ENCODE measurements at places on chromosomes 1 and 21.

GRCh38 chr1:82731216-82731615 lies 930.5 kb downstream of the ADGRL2 start:
- DNase-seq, result no peak

GRCh38 chr21:45599146-45599581 lies 44.4 kb upstream of the PCBP3 start:
- DNase-seq, result no peak

- DNase-seq, result no peak
These were observed 80.9 kb downstream of the SLC66A1 start for GRCh38 chr1:19393046-19393445.

GRCh38 chr1:63537940-63538339 lies 14.6 kb downstream of the EFCAB7 start:
- DNase-seq, result peak; percentile 40

DNA sequence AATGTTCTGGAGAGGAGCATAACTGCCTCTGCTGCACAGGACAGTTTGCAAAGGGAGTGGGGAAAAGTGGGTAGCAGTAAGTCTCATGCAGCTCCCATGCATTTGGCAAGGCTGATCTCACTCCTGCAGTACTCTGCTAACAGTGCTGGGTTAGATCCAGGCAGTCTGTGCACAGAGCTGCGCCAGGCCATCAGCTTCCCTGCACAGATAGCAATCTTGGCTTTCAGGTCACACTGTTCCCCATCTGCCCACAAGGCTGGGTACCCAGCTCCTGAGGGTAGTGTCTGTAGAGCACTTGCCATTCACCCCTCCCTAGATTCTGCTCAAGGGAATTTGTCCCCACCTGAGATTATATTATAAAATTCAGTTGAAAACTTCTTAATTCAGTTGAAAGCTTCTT lies 72.1 kb downstream of the SH3BGR start:
- no peak for DNase-seq

GRCh38 chr21:14542638-14543037 lies 3.5 kb downstream of the SAMSN1 start:
- DNase-seq, result no peak

GRCh38 chr1:179808503-179808902 lies 65.4 kb downstream of the FAM163A start:
- no peak for DNase-seq

DNA sequence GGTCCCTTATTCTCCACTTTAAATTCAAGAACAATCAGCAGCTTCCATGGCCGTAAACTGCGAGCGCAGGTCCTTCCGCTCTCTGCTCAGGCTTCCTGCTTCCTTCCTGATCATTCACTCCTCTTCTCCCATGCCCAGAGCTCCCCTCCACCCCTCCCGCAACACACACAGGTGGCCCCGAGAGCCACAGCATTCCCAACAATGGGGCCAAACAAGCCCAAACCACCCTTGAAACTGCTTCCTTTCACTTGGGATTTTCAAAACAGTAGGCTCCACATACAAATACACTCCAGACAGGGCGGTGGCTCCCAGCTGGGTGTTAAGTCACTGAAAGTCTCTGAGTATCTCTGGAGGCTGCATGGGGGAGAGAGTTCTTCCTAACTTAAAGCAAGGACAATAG lies 11.4 kb downstream of the FAM89A start:
- no peak for DNase-seq

GRCh38 chr1:58870298-58870676 lies 86.4 kb upstream of the JUN start:
- DNase-seq, result no peak

GRCh38 chr1:206049919-206050600 lies 2.9 kb upstream of the RHEX start:
- DNase-seq, result no peak

DNA sequence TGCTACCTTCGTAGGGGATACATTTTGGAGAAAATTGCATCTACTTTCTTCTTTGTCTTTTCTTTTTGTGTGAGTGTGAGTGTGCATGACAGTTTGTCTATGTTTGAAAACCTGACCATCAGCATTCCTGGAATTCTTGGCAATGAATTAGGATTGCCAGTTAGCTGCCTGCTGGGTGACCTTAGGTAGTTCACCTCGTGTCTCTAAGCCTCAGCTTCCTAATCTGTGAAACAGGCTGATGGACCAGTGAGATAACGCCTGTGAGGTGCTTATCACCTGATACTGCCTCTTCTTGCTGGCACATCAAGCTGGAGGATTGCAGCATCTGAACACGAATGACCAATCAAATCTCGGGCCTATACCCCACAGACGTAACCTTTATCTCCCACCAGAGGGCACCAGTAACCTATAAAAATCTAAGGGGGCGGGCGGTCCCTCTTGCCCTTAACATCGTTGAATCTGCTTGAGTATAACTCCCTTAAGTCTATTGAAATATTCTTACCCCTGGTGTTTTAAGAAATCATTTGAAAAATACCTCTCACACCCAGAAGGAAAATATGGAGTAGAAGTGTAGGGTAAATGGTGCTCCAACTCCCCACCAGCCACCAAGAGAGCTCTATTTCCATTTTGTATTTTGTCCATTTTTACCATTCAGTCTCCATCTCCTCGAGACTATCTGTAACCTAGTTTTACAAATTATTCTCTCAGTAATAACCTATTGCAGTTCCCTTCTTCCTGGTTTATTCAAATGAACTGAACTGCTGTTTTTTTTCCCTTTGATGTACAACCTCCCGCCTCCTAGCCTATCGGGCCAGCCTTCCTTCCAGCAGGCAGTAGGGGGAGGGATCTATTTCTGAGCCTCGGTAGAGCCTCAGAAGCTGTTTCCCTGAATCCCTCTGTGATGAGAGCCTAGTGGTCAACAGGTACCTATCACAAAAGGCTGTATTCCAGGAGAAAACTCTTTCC lies 49.7 kb downstream of the MDM4 start:
- DNase-seq, result peak; percentile 53

DNA sequence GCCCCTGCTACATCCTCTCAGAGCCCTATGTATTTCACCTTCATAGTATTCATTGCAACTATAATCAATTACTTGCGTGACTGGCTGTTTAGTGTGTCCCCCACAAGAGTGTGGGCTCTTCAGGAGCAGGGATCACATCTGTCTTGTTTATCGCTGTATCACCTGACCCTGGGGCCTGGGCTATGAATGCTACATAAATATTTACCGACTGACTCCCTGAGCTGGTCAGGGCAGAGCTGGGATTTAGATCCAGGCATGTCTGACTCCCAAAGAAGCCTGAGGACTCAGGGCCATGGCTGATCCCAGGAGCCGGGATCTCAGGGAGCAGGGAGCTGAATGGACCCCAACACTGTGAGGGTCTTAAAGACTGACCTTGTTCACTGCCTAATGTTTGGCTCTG lies 49.7 kb downstream of the AHDC1 start:
- no peak for DNase-seq

DNA sequence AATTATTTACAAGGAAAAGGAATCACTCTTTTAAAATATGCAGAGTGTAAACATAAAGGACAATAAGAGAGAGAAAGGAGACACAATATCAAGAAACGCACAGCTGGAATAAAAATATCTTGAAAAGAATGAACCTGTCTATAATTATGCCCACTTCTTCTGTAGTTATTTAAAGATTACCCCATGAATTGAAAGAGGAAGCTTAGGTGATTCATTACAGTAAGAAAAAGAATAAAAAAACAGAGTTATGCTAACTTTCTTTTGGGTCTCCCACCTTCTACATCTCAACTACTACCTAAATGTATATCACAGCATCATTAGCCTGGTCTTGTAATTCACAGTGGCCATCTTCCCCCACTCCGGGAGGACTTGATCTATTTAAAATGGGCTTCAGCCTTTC lies 182.1 kb downstream of the MRPL39 start:
- no peak for DNase-seq

DNA sequence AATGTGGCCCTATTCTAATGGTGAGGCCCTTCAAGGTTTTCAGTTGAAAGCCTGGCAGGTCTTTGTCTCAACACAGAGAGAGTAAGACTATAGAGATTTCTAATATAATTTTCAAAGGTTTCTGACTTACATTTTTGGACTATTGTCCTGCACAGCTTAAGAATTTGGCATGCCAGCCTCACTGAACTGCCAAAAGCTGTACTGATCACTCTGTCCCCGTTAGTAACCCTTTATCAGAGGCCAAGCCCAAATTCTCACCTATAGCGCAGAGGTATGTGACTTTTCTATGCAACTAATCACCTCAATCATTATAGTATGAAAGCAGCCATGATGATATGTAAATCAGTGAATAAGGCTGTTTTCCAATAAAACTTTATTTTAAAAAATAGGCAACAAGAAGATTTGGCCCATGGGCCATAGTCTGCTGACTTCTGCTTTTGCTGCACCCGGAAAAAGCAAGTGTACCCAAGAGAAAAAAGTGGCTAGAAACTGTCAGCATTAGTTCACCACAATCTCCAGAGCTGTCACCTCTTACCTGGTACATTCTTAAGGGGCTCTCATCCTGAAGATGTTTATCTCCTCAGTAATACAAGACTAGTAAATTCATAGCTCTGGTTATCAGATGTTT lies 85.4 kb downstream of the PIGK start:
- no peak for DNase-seq

GRCh38 chr21:37367336-37367702 lies 746 bp downstream of the DYRK1A start:
- DNase-seq, result peak; percentile 72

GRCh38 chr1:89285745-89286380 lies 13.2 kb upstream of the GBP5 start:
- no peak for DNase-seq

- DNase-seq, result no peak
These were observed 17.7 kb downstream of the CBR1 start for GRCh38 chr21:36087362-36088138.

- no peak for DNase-seq
These were observed 454.0 kb downstream of the PLPP3 start for GRCh38 chr1:56125316-56125715.

- DNase-seq, result no peak
These were observed 37.2 kb downstream of the GNB1 start for GRCh38 chr1:1853593-1854257.

GRCh38 chr1:218347336-218347722 lies 2.2 kb downstream of the TGFB2 start:
- no peak for DNase-seq

DNA sequence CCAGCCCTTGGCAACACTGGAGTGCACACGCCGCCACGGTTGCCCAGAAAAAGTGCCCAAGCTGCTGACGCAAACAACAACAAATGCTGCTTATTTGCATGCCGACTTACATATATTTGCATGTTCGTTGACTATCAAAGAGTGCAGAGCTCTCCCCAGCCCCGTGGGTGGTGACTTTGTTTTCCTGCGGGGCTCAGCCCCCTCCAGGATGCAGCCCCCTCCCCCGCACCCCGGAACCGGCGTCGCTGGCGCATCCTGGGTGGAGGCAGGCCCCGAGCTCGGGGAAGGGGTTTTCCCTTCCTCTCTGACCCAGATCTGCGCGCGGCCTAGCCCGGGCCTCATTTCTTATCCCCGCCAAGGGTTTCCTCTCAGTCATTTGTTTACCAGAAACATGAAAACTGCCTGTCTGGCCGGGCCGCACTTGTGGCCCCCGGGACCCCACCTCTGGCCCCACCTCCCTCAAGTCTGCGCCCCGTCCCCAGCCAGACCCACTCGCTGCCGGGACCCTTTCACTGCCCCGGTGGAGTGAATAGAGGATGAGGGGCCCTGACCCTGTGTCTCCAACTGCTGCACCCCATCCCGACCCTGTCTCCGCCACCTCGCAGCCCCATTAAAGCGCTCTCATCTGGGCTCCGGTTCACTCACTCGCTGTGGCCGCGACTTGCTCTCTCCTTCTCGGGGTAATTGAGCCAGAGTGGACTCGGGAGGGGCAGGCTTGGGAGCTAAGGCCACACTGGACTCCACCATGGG lies 5.5 kb downstream of the TNFRSF25 start:
- no peak for DNase-seq

- DNase-seq, result no peak
These were observed 59.5 kb upstream of the LAMC2 start for GRCh38 chr1:183126528-183126927.

DNA sequence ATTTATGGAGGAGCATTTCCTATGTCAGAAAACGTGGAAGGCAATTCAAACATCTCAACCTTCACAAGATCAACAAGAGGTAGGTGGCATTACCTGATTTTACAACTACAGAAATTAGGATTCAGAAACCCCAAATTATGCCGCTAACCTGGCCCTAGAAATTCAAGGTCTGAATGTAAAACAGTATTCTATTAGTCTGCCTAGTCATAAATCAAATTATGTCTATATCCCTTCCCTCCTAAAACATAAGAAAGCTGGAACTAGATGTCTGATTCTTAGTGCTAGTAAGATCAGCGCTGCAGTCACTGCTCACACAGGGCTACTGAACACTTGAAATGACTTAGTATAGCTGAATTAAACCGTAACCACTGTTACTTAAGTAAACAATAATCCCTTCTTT lies 1.4 kb downstream of the TOMM20 start:
- no peak for DNase-seq

GRCh38 chr1:205924460-205924790 lies 18.8 kb downstream of the SLC26A9 start:
- DNase-seq, result peak; percentile 63

DNA sequence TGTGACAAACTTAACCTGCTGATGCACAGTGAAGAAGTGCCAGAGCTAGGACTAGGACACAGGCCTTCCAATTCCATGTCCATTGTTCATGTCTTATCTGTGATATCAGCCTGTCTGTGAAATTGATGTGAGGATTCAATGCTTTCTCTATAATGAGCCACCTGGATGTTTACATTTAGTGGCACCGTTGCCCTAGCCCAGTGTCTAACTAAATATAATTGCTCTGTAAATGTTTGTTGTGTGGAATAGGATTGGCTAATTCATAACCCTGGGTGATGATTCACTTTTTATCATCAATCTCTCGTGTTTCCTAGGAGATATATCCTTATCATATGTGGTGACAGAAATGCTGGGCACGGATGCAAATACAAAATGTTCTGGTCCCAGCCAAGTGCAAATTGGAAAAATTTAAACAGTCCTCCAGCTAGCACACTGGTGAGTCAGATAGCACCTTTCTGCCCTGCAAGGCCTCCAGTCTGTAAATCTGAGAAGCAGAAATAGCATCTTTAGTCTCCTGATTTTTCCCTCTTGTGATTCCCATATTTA lies 46.9 kb upstream of the GNG12 start:
- no peak for DNase-seq

- no peak for DNase-seq
These were observed 44.0 kb upstream of the HSD3B1 start for GRCh38 chr1:119462964-119463363.

GRCh38 chr1:53731779-53732305 lies 7.1 kb downstream of the GLIS1 start:
- DNase-seq, result no peak

DNA sequence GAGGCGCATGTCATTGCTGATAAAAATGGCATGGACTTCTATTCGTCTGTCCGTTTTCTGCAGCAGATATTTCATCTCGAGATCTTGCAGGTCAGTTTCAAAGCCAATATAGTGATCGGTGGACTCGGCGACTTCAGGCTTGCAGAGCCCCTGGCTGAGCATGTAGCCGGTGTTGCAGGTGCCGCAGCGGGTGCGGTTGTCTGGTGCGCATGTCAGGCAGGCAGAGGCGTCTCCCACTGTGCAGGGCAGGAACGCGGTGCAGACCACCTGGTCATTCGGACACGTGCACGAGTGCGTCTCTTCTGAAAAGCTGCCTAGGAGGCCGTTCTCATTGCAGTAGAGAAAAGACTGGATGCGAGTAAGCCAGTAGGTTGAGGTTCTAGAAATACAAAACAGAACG lies 378.9 kb downstream of the BRINP3 start:
- DNase-seq, result no peak
